ENCODE measurements at places on chromosomes 2 and 18.

GRCh38 chr2:241843321-241844065, 15.2 kb downstream of the PDCD1 start:
- DNase-seq = no peak

GRCh38 chr18:36627637-36628036, 201.2 kb downstream of the TPGS2 start:
- no peak for DNase-seq

DNA sequence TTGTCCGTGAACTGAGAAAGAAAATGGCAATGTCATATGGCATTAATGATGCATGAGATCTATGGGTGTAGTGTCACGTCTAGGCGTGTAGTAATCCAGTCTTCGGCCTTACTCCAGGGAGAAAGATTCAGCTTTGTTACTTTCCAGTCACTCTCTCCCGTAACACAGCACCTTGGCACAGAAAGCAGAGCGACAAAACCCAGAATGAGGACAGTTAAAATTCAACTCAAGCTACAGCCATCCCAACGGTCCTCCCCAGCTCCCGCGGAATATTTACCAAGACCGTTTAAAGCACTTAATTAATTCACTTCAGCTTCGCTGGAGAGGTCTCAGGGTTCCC, 797 bp upstream of the CRIM1 start:
- no peak for DNase-seq

DNA sequence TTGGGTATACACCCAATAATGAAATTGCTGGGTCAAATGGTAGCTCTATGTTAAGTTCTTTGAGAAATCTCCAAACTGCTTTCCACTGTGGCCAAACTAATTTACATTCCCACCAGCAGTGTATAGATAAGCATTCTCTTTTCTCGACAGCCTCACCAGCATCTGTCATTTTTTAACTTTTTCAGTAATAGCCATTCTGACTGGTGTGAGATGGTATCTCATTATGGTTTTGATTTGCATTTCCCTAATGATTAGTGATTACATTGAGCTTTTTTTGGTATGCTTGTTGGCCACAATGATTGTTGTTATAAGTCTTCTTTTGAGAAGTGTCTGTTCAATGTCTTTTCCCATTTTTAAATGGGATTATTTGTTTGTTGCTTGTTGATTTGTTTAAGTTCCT, 50.4 kb upstream of the EPAS1 start:
- DNase-seq = no peak

DNA sequence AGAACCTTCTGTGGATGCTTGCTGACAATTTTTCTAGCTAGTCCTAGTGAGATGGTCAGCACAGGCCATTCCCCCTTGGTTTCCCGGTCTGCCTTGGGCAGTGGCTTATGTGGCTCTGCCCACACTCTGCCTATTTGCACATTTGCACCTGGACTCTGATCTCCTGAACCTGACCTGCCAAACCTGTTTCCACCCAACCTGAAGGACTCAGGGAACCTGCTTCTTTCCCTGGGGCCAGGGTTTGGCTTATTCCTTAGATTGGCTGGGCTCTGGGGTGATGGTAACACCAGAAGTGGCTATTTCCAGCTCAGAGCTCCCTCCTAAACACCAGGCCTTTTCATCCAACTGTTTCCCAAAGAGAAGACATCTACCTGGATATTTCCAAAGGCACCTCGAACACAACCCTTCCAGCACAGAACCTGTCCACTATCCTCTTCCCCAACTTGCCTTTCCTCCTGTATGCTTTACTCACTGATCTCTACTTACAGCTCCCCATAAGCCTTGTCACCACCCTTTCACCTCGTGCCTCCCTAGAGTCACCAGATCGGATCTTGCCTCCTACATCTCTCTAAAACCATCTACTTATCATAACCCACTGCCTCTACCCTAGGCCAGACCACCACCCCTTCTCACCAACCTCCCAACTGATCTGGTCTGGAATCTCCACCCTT, 5.8 kb upstream of the MTA3 start:
- DNase-seq = no peak

DNA sequence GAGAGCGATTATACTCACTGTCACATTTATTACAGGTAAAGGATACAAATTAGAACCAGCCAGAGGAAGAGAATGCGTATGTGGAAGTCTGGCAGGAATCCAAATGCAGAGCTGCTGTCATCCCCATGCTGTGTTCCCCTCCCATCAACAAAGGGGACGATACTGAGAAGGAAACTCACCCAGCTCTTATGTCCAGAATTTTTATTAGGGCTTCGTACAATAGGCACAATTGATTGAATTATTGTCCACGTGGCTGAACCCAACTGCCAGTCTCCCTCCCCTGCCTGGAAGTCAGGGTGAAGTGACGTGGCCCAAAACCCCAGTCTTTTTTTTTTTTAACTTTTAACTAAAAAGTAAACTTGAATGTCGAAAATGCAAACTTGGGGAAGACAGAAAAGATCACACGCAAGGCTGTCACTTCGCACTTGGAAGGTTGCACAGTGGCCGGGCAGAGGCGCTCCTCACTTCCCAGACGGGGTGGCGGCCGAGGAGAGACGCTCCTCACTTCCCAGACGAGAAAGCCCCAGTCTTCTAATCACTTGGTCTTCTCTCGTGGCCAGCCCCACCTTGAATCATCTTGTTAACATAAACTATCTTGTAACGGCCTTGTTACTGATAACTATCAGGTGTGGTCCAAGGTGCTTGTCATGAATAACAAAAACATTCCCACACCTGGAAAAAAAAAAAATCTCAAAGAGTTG, 40.0 kb upstream of the ITSN2 start:
- no peak for DNase-seq

GRCh38 chr18:3058328-3059191, 45.6 kb upstream of the LPIN2 start:
- no peak for DNase-seq

DNA sequence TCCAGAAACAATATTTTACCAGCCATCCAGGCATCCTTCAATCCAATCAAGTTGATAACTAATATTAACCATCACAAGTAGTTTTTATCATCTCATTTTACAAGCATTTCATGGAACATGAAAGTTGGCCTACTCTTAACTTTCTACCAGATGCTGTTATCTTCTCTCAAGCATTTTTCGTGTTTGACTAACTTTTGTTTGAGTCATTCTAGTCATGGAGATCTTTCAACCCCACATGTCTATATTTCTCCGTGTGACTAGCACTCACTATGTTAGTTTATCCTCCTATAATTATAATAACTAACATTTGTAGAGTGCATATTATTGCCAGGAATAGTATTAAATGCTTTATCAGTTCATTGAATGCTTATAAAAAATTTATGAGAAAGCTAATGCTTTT, 307.0 kb upstream of the CWC22 start:
- DNase-seq = no peak

- no peak for DNase-seq
Measured at GRCh38 chr2:193580176-193580950, 1385.6 kb upstream of the TMEFF2 start.

- no peak for DNase-seq
Measured at GRCh38 chr2:218785103-218785502, 3.2 kb downstream of the CYP27A1 start.

DNA sequence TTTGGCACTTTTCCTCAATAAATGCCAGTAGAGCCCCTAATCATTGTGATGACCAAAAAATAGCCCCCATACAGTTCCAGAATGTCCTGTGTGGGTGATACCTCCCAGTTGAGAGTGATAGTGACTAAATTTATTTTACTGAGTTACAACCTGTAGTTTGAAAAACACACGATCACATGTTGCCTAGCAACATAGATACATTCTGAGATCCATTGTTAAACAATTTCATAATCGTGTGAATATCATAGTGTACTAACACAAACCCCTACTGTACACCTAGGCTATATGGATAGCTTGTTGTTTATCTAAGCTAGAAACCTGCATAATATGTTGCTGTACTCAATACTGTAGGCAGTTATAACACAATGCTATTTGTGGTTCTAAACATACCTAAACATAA, 30.6 kb downstream of the KCMF1 start:
- DNase-seq = no peak

- no peak for DNase-seq
Measured at GRCh38 chr18:46366201-46366600, 262.0 kb downstream of the HAUS1 start.

DNA sequence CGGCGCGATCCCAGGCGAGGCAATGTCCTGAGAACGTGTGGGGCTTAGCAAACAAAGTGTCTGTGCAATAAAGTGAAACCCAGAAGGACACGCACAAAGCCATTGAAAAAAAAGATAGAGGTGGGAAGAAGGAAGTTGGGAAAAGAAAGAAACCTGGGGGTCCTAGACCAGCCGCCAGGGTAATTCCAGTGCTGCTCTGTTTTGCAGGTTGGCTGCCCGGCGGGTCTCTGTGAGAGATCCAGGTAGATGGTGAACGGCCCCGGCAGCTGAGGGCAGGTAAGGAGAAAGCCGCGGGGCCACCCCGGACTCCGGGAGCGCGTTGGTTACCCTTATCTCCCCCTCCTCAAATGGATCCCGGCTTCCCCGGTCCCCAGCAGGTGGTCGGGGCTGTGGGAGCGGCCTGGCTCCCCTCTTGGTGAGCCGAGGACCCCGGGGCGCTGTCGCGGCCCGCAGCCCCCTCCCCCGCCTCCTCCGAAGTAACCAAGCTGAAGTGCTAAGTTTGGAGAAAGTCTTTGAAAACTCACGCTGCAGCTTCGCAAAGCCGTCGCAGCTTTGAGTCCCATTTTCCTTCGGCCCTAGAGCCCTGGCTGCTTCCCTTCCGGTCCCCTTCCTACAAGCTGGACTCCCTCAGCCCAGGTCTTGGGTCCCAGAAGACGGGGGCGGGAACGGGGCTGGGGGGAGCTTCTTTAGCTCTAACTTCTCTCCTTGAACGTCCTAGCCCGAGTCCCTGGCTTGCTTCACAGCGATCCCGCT, 588 bp downstream of the OTX1 start:
- peak; percentile 2 for DNase-seq

GRCh38 chr18:75141166-75141565, 67.8 kb downstream of the PTGR3 start:
- no peak for DNase-seq

DNA sequence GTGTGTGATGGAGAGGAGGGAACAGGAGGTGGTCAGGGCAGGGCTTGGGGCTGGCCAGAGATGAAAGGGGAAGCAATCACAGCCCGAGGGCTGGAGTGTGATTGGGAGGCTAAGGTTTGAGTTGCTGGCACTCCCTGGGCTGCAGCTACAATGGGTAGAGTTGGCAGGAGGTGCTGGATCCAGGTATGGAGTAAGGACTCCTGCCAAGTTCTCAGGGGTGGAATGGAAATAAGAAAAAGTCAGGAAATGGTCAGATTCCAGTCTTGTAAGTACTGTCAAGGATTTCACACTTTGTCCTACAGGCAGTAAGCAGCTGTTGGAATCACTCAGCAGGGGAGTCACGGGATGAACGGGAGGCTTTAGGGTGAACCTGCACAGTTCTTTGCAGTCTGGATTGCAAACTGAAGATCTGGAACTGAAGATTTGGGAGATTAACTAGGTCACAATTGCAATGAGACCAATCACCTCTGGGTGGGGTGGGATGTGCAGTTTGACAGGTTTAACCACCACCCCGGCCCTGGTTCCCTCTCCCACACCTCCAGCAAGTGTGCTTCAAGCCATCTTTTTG, 10.9 kb upstream of the INPP5D start:
- DNase-seq = no peak

DNA sequence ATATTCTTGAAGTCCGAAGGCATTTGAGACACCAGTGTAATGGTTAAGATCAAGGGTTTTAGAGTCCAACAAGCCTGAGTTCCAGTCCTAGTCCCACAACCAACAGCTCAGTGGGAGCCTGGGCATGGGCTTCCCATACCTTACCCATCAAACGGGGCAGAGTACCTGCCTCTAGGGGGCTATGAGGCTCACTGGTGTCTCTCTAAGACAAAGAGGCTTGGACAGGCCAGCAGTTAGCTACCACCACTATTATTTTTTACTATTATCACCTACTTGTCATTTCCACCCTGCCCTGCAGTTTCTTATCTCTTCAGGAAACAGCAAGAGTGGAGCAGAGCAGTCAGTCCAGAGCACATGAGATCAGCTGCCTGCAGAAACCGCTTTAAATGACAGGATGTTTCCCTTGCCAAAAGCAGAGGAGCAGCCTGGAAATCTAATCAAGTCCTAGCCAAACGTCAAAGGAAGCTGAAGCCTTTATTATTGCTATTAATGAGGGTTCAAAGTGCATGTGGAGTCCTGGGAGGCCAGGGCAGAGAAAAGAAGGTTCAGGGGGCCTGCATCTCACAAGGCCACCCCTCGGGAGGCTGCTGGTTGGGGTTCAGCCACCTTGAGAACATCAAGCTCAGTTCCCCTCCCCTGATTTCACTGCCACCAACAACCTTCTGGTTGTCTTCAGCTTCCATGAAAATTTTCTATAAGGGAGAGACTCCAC, 66.6 kb downstream of the STPG4 start:
- no peak for DNase-seq

DNA sequence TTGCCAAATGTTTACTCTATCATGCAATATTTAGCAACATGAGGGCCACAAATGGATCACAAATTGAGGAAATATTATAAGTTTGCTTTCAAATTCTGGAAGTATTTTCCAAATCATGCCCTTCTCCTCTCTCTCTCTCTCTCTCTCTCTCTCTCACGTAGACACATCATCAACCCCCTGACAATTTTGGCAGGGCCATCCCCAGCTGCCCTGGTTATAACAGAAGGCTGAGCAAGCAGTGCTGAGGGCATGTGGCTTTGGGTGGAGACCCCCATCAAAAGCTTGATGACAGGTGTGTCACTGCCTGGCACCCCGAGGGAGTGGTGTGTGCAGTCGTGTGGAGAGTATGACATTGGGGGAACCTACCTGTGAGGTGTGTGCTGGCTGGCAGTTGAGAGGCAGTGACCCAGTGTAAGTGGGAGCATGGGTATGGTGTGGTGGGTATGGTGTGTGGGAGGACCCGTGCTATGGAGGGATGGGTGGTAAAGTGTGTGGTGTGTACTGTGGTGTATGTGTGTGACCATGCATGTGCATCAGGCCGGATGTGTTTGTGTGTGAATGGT, 224.5 kb downstream of the TTC32 start:
- DNase-seq = no peak

- DNase-seq = no peak
Measured at GRCh38 chr18:69691008-69691760, 256.5 kb downstream of the CD226 start.

GRCh38 chr2:127589358-127589757, 53.9 kb downstream of the MYO7B start:
- no peak for DNase-seq

DNA sequence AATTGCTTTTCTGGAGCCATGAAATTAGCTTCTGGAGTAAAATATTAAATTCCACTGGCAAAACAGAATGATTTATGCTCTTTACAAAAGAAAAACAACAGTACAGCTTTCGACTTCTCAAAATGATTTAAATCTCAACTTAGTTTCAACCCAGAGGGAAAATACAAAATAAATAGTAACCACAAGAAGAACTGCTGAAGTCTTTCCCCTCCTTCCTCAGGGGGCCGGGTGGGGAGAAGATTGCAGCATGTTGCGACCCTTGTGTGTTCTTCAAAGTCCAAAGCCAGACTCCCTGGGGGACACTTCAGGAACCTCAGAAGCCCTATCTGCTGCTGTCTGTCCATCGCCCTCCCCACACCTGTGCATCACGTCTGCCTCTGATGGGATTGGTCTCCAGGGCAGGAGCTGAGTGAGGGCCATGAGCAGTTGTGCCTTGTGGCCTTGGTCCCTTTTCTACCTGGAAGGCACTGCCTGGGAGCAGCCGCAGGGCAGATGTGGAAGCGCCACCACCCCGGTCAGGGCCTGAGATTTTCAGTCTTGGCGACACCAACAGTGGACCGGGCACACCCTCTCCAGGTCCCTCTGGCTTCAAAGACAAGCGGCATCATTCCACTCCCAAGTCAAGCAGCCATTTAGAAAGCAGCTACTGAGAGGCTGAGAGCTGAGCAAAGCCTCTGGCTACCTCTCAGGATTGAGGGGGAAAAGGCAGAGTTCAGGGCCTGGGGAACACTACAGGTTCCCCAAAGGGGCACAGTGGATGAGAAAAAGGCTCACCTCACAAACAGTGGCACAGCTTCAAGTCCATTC, 210.1 kb upstream of the RAB6C start:
- DNase-seq = no peak
